ENCODE measurements at places on chromosomes 11 and 22.

DNA sequence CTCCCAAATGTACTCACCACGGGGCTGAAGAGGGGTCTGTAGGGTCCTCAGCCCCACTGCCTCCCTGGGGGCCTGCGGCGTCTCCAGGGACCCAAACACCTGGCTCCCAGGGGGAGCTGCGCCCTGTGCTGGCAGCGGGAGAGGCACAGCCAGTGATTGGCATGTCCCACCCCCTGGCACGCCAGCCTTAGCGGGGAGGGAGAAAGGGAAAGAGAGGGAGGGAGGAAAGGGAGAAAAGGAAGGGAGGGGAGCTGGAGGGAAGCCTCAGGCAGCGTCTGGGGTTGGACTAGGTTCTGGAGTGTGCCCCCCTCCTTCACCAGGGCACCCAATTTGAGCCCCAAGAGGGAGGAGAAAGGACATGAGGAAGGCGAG lies at the start of gene CHRM1:
Gene CHRM1 (minus strand): TSS at position 163 of the 372 bp plus-strand sequence. CDS start 10,263 bp downstream, outside the sequence.
- DNase-seq: no peak

DNA sequence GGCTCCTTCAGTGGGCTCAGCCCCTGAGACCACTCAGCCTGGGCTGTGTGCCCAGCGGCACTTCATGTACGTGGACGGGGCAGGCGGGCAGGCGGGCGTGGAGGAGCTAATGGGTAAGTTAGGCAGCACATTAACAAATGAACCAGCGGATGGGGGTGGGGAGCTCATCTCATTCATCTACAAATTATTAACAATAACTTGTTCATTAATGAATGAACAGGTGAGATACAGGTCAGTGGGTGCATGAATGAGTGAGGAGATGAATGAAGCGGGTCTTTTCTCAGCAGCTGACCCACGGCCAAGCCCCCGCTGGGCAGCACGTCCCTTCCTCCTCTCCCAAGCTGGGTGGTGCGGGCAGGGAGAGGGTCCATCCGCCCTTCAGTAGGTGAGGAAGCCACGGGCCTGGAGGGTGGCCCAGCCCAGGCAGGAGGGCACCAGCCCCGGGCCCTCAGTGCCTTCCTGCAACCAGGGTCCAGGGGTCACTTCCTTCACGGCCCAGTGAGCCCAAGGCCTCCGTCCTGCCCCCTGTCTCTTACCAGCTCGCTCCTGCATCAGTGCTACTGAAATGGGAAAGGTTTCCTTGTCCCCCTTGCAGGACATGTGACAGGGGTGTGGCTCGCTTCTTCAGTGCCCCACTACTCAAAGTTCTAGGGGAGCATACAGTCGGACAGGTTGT lies 60.5 kb upstream of the KCNQ1OT1 start:
- DNase-seq: no peak

GRCh38 chr22:21685164-21685513 lies 19.3 kb downstream of the PPIL2 start:
- no peak for DNase-seq

DNA sequence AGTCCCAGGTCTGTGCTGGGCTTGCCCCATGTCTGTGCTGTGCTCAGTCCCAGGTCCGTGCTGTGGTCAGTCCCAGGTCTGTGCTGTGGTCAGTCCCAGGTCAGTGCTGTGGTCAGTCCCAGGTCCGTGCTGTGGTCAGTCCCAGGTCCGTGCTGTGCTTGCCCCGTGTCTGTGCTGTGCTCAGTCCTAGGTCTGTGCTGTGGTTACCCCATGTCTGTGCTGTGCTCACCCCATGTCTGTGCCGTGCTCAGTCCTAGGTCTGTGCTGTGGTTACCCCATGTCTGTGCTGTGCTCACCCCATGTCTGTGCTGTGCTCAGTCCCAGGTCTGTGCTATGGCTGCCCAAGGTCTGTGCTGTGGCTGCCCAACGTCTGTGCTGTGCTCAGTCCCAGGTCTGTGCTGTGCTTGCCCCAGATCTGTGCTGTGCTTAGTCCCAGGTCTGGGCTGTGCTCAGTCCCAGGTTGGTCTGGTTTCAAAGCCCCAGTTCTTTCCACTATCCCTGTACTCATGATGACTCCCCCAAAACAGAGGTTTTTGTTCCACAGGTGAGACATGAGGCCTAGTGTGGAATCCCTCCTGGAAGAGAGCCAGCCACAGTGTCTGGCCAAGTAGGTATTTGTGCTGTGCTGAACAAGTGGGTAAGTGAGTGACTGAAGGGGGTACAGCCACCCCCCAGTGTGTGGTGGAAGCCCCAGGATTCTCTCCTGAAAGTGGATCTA lies 34.8 kb downstream of the IRAG1 start:
- DNase-seq: no peak

GRCh38 chr22:39868741-39869140 lies 24.8 kb downstream of the ENTHD1 start:
- DNase-seq: no peak

DNA sequence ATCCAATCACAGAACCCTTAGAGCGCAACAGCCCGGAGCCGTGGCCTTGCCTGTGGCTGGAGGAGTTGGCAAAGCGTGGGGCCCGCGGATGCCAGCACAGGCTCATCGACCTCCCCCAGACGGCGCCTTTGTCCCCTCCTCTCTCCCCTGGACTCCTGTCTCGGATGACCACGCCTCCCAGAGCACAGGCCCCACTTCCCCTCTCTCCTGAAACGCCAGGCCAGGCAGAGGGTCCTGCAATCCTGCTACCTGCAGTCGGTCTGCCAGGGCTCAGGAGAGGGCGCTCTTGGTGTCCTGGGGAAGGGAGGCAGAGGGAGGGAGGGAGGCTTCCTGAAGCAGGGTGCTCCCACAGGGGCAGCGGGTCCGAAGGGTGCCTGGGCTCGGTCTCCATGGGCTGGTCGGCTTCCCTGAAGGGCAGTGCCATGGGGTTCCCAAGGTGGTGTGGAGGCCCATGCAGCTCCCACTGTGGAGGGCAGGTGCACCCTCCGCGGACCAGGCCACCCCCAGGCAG lies 16.6 kb upstream of the TTLL12 start:
- no peak for DNase-seq

DNA sequence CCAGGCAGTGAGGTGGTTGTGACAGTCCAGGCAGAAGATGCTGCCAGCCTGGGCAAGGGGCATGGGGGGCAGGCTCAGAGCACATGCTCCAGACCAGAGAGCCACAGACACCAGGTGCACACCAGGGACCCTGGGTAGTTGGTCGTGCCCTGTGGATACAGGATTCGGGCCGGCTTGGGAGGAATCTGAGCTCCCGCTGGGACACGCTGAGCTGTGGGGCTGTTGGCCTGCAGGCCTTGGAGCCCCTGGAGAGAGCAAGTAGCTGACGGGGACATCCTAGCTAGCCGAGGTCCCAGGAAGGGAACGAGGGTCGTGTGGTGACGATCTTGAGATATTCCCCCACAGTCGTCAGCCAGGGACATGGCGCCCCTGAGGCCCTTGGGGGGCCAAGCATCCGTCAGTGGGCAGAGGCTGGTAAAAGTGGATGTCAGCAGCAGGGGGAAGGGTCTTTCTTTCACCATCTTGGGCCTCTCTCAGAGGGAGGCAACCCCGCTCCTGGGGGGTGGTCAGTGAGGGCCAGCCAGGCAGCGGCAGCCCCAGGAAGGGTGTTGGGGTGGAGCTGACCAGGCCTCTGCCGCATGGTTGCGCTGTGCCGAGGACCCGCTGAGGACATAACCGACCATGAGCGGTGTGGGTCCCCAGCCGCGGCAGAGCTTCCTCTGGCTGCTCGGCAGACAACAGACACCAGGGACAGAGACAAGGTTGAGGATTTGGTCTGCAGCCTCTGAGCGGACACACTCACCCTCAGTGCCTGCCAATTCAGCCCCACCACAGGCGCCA lies 44.0 kb downstream of the CDKN1C start:
- no peak for DNase-seq

DNA sequence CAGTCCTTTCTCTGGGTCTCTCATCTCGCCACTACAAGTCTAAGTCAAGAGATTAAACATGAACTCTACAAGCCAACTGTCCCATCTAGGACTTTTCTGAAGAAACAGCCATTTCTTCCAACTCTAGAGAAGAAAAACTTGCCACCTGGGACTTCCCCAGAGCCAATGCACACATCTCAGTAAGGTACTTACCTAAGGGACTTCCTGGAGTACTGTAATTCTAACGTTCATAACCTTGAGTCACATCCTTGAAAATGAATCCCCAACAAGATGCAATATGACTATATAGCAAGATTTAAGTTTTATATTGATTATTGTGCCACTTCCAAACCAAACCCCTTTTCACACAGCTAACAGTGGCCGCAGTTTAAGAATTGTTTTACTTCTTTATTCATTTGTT lies 11.9 kb upstream of the ISX start:
- DNase-seq: no peak

DNA sequence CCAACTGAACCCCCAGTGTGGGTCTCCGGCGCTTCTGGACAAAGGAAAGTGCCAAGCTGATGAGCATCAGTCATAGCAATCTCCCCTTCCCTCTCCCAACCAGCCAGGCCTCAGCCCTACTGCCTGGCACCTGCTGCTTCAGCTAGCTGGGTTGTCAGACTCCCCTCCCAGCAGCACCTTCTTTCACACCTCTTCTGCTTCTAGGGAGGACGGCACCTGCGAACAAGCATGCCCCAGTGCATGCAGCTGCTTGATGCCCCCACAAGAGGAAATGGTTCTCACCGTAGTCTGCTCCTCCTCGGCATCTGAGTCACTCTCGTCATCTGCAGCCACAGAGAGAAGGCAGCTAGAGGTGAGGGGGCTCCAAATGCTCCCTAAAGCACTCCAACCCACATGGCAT lies 25.4 kb downstream of the THOC5 start:
- DNase-seq: no peak

DNA sequence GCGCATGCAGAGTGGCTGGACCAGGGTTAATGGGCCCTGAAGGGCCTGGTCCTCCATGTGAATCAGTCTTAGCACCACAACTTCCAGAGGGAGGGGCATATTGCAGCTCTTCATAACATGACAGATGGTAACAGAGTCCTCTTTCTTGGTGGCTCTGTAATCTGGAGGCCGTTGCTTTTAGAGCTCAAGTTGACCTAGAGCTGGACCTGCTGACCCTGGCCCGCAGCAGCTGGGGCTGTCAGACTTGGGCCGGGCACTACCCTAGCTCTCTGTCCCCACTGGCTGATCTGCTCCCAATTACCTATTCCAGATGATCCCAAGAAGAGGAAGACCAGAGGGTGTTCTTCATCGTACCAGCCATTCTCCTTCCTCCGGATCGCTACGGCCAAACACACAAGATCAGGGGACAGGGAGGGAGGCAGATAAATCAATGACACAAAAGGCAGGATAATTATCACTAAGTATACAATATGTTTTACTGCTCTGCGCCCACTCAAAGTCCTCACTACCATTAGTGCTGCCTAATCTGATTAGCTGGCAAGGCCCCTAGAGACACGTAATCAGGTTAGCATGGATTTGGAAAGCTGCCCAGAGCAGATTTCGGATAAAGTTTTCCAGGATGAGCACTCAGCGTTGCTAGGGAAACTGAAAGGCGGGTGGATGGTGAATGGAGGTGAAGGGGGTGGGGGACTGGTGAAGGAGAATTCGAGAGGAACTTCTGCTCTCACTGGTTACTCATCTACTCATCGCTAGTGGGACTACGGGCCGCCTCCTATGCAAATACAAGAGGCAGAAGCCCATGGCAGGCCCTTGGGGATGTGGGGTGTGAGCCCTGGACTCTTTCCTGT lies 64.5 kb upstream of the PHOX2A start:
- no peak for DNase-seq

GRCh38 chr22:27671413-27671935 lies 130.1 kb downstream of the MN1 start:
- no peak for DNase-seq

DNA sequence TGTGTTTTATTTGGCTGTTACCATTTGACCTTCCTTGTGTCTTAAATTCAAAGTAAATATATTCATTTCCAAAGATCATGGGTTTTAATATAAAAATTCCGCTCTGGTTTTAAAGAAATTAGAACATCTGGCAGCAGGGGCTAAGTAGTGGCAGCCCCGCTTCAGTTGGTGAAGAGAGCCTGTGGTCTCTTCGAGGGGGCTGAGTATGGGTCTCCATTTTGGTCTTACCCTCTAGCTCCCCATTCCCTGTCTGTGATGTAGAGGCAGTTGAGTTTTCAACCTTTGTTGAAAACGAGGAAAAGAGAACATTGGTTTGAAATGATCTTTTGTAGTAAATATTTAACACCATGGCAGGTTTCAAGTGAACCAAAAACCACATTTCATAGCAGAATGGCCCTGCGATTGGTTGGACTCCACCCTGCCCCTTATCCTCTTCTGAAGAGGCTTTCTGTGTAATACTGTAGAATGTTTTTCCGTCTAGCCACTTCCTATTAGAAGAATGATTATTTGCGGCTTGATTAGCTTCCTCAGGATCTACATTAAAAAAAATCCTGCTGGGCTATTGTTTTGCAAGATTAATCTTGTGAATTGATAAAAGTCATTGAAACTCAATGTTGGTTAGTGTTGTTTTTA lies 17.7 kb downstream of the APLP2 start:
- DNase-seq: peak; percentile 36

DNA sequence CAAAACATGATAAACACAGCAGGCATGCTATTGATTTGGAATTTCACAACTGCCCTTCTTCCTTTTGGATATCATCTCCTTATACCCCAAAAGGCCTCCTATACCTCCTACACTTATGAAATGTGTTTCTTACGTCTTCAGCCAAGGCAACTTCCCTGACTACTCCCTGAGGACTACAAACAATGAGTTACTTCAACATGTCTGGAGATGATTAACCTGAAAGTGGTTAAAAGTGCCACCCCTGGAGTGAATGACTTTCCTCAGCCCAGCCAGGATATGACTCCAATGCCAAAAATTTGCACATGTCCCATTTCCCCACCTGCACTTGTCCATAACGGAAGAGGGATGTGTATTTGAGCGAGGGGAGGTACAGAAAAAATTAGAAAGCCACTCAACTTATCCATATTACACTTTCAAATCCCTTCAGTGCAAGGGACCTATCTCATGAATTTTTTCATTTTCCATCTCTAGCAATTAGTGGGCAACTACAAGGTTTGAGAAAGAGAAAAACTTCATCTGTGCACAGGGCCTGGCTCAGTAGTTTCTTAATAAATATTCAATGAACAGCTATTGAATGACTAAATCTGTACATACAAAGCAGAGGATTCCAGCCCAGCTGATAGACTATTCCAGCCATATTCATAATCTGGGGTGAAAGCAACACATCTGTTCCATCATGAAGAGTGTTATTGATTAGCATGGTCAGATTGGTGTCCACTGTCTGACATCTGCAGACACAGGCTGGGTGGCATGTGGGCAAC lies 36.8 kb downstream of the KIRREL3 start:
- no peak for DNase-seq

- DNase-seq: no peak
Observed at GRCh38 chr22:17172029-17172833, 13.2 kb upstream of the HDHD5 start.

- no peak for DNase-seq
Observed at GRCh38 chr22:29816539-29816938, 21.5 kb downstream of the ASCC2 start.

- DNase-seq: no peak
Observed at GRCh38 chr22:31001124-31001770, 32.2 kb downstream of the TUG1 start.

GRCh38 chr11:121543836-121544380 lies 91.1 kb upstream of the SORL1-AS1 start:
- DNase-seq: no peak
